ENCODE measurements at places on chromosomes 1 and 21.

GRCh38 chr1:109208394-109208793 lies 5.3 kb upstream of the SARS1 start:
- no peak for DNase-seq

DNA sequence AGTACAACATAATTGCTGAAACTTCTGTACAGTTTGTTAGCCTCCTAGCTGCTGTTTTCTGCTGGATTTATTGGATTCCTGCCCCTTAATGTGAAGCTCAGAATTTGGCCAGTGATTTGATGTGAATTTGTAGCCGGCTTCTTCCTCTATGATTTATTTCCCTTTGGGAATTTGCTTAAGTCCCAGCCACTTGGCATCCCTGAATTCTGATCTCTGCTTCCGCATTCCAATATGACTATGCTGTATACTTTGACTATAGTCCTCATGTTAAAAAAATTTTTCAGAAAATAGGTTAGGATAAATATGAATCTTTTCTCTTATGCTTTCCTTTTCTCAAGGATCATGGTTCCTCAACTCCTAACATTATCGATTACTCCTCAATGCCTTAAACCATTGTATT lies 12.4 kb upstream of the LRIF1 start:
- DNase-seq = no peak

DNA sequence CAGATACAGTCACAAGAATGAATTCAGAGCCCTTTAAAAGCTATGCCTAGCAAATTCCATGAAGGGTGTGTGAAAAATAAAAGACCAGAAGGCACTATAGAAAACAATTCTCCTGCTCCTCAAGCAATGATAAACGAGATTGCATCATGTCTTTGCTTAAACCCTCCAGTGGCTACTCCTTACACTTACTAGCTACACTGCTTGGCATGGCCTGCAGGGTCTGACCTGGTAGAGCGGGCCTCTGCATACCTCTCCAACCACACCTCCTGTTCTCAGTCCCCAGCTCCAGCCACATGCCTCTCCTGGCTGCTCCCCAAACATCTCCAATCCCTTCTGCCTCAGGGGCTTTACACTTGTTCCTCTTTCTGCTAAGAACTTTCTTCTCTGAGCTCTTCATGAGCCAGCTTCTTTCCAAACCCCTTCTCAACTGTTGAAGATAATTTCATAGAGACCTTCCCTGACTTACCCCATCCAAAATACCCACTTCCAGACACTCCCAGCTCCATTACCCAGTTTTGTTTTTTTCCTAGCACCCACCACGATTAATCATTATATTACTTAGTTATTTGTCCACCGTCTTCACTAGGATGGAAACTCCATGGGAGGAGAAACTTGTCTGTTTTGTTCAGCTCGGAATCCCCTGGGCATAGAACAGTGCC lies 11.2 kb upstream of the CREG1 start:
- no peak for DNase-seq

DNA sequence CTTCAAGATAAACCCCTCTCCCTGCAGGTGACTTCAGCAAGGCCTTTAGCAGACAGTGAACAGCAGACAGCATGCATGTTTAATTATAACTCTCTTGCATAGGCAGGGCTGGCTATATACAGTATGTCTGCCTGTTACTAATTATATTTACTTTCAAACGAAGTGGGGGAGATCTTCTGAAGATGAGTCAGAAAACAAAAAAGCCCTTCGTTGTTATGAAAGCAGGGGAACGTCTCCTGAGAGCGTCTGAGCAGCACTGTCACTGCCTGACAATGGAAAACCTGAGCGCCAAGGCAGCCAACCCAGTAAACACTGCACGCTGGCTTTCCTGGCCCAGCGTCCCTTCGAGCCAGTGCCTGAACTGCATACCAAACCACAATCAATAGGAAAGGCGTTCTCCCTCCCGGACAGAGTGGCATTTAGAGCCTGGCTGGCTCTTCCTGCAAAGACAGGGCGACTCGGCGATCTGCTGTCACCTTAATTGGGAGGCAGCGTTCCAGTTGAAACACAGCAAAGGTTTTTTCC lies 54.1 kb downstream of the TOMM20 start:
- DNase-seq = no peak

DNA sequence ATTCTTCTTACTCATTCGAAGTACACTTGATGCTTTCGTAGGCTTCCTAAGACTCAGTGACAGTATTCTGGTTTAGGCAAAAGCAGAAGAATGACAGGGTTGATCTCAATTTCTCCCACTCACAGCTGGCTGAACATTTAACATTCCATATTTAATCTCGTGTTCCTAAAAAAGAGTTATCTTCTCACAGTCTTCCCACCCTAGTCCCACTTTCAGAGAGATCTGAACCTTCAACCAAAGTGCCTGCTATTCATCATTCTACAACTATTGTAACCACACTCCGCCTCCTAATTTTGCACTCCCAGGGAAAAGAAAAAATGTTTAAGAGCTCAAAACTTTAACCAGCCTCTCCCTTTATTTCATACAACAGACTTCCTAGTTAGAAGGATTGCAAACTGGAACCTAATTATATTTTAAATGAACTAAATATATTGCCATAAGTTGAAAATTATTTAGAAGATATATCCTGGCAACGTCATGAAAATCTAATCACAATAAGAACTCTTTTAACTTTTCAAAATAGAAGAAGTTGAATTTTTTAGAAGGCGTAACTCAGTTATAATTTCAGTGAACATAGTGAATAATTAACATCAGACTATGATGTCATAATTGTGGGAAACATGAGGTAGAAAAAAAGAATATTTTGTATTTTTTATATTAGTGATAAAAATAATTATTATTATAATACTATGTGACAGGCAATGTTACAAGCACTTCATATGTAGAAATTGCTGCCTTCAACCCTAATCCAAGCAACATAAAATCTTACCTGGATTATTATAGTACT lies 540.9 kb upstream of the ADGRL2 start:
- no peak for DNase-seq

DNA sequence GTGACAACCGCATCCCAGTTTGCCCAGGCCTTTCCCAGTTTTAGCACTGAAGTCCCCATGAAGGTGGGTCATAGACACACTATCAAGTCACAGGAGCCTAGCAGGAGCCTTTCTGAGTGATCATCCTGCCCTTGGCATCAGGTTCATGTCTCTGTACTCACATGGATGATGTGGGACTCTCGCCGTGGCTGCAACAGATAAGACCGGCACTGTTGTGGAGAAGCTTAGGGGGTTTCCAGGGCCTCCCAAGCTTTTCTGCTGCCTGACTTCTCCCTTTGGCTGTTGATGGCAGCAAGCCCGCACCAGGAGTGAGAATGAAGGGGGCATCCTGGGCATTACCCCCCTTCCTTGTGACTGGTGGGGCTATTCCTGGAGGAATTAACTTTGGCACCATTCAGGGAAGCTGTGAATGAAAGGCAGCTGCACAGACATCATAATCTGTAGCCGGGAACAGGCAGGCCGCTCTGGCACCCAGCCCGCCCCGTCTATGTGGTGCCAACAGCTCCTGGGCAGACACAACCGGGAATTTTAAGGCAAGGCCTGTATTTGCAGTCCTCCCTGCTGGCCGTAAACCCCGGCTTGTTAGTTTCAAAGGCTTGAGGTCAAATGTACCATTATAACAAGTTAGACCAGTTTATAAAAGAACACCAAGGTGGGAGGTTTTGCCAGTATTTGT lies 148.6 kb downstream of the HUNK start:
- no peak for DNase-seq

- DNase-seq = no peak
These were observed 10.6 kb downstream of the TRIM67 start for GRCh38 chr1:231172411-231172810.

DNA sequence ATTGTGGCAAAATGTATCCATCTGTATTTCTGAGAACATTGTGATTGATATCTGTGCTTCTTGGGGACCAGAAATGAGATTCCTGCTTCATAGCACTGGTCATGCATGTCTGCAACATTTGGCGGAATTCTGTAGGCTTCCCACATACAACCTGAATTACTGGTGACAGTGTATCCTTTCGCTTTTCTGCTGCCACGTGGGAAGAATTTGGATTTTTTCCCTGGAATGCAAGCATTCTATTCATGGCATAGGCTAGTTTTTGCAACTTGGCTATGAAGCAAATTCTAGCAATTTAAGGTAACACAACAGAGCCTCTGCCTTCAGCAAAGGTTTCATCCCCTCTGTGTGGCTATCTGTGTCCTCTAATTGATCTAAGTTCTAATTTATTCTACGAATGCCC lies 85.9 kb downstream of the BCAR3 start:
- no peak for DNase-seq

DNA sequence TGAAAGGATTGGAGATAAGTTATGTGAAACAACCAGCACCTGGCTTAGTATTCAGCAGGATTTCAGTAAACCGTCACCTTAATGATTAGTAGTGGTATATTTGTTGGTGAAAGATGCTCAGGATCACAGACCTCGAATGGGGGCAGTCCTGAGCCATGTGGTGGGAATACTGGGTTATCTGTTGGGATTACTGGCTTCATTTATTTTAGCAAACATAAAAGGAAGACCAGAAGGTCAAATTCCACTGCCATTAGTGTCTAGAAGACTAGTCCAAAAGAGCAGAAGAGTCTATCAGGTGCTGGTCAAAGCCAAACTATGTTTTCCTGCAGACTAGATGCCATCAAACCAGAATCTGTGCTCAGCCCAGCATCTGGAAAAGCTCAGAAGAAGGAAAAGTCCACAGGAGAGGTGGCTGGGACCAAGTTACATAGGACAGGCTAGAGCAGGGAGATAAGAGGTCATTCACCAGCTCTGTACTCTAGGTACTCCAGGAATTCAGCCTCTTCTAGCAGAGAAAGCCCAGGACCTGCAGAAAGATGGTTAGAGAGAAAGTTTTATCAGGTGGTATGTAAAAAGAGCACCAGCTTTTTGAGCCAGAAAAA lies 343.4 kb downstream of the PLPP3 start:
- no peak for DNase-seq

All from NCI-H2081 treated with DMSO at 0.1 percent for 48 hours (cell line).